ENCODE measurements at places on chromosomes 1 and 21. TPM values are rescaled to one million over a fixed set of nuclear protein-coding genes. Genes with fewer than 3 reads are reported as not detected.

DNA sequence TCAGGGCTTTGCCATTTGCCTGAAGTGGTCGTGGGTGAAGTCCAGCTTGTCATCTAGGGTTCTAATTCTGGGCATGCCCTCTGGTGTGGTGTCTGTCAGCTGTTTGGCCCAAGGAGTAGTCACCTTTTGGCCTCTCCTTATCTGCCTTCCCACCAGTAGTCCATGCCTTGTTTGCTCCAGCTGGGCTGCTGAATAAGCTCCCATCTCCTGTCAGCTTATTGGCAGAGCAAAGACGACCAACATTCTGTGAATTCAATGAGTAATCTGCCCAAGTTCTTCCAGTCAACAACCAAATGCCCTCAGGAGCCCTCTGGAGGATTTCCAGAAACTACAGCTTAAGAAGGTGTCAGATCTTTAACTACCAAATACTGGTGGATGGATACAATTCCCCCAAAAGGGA lies 7.0 kb downstream of the BCAN start:
- no peak for DNase-seq
- H3K27me3 ChIP-seq: peaks cover 100% of the 10 kb centered on the region
- H3K4me1 ChIP-seq: no peaks in the 10 kb centered on the region

GRCh38 chr1:67677408-67677807 lies 7.6 kb upstream of the GADD45A start:
- DNase-seq: no peak
- no peaks in the 10 kb centered on the region for H3K36me3 ChIP-seq
- peaks cover 8% of the 10 kb centered on the region for H3K4me1 ChIP-seq
- H3K4me3 ChIP-seq: no peak overlapping the region

Gene NOC2L
- total RNA-seq: 76.8 TPM

GRCh38 chr1:158255656-158256055 lies 1.4 kb downstream of the CD1A start:
- H3K4me3 ChIP-seq: no peak overlapping the region
- no peak for DNase-seq
- H3K4me1 ChIP-seq: no peaks in the 10 kb centered on the region
- H3K36me3 ChIP-seq: no peaks in the 10 kb centered on the region
- peaks cover 50% of the 10 kb centered on the region for H3K27me3 ChIP-seq

- no peak for DNase-seq
- H3K4me3 ChIP-seq: no peak overlapping the region
- H3K27ac ChIP-seq: no peak overlapping the region
- no peaks in the 10 kb centered on the region for H3K4me1 ChIP-seq
- H3K36me3 ChIP-seq: no peaks in the 10 kb centered on the region
Observed at GRCh38 chr1:198811449-198811848, 172.6 kb downstream of the PTPRC start.

Gene CFHR2
- total RNA-seq: not detected

DNA sequence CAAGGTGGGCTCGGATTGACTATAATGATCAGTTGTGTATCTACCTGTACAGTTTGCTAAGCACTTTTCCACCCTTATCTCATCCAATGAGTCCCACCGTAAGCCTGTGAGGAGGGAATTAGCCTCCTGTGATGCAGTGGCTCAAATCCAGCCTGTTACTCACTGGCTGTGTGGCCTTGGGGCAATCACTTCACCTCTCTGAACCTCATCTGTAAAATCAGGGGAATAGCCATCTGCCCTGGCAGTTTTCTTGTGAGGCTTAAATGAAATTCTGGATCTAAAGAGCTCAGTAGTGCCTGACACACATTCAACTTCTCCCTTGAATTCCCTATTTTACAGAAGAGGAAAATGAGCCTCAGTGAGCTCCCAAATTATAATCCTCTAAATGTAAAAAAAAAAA lies 7.4 kb upstream of the EXTL1 start:
- peaks cover 32% of the 10 kb centered on the region for H3K4me1 ChIP-seq
- DNase-seq: no peak
- H3K4me3 ChIP-seq: no peak overlapping the region
- no peaks in the 10 kb centered on the region for H3K36me3 ChIP-seq
- H3K27me3 ChIP-seq: no peaks in the 10 kb centered on the region

Gene TNFAIP8L2
- total RNA-seq: 7.1 TPM

DNA sequence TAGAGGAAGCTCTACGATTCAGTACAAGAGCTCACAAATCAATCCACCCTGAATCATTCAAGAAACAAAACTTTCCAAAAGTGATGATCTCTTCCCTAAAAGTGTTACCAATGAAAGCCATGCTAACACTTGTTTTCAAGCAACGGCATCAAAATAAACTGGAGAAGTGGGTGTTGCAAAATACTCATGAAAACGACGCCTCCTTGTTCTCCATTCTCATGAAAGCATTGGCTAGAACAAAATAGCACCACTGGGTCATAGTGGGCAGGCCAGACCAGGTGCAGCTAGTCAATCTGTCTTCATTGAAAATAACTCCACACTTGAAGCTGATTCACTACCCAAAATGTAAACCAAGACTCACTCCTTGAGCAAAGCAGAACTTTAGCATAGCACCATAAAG lies 4.3 kb downstream of the TIAM1 start:
- no peaks in the 10 kb centered on the region for H3K36me3 ChIP-seq
- H3K4me3 ChIP-seq: no peak overlapping the region
- no peak overlapping the region for H3K27ac ChIP-seq

- peak overlapping the region; percentile 97 for H3K4me3 ChIP-seq
- peaks cover 22% of the 10 kb centered on the region for H3K4me1 ChIP-seq
- no peak for DNase-seq
- no peaks in the 10 kb centered on the region for H3K36me3 ChIP-seq
- H3K27ac ChIP-seq: no peak overlapping the region
- H3K27me3 ChIP-seq: no peaks in the 10 kb centered on the region
Observed at GRCh38 chr1:236280438-236281197, 1.1 kb downstream of the ERO1B start.

Gene NUDT17
- 2.7 TPM for total RNA-seq

Gene ZNF695
- 0.13 TPM for total RNA-seq

- H3K36me3 ChIP-seq: no peaks in the 10 kb centered on the region
- H3K4me1 ChIP-seq: no peaks in the 10 kb centered on the region
- no peak overlapping the region for H3K4me3 ChIP-seq
Observed at GRCh38 chr1:9211291-9211811, 23.2 kb upstream of the H6PD start.

Gene OR2M3
- total RNA-seq: not detected

All from left lung (tissue), 14 donors.